Esophagus squamous epithelium (tissue), 5 donors: ENCODE measurements at places on chromosomes 1 and 21.

DNA sequence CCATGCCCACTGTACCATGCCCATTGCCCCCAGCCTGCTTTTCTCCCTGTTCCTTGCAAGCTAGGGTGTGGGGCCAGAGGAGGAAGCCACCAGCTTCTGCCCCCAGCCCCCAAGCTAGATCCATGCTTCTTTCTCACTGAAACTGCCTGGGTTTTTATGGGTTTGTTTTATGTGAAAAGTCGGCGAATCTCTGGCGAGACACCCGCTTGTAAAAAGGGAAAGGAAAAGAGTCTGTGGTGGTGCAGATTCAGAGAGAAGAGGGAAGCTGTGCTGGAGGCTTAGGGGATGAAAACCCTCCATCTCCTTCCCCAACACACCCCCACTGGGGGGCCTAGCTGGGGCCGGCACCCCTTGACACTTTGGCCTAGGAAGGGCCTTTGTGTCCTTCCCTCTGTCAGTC, 26.2 kb downstream of the GRHL3 start:
- no peak for DNase-seq

DNA sequence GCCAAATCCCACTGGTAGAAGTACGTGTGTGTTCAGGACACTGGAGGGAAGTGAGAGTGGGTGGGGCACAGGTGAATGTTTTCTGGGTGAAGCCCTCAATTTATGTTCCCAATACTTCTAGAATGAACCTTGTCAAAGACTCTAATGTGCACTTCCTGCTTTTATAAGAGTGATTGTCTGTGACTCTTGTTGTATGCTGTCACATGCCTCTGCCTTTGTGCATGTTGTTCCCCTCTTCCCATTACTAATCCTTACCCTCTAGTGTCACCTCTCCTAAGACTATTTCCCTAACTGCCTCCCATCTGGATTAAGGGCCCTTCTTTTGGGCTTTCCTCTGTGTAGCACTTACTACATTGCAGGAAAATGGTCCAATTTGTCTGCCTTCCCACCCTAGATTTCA, 2.5 kb upstream of the LINGO4 start:
- DNase-seq, result no peak

DNA sequence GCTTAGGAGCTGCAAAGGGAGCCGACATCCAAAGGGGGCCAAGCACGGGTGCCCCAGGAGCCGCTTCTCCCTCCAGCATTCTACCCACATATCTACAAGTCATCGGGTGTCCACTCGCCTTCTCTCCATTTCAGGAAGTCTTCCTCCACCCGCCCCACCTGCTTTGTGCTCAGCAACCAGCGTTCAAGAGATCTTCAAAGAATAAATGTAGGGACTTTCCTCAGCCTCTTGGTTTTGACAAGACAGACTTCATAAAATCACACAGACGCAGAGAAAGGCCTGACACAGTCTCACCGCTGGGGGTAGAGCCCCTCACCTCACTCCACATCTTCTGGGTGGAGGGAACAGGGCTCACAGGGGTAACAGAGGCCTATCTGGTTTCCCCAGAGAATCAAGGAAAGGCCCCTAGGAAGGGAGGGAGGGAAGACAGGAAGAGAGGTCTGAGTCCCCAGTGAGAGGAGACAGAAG, 49.5 kb downstream of the SSBP3 start:
- DNase-seq, result no peak

DNA sequence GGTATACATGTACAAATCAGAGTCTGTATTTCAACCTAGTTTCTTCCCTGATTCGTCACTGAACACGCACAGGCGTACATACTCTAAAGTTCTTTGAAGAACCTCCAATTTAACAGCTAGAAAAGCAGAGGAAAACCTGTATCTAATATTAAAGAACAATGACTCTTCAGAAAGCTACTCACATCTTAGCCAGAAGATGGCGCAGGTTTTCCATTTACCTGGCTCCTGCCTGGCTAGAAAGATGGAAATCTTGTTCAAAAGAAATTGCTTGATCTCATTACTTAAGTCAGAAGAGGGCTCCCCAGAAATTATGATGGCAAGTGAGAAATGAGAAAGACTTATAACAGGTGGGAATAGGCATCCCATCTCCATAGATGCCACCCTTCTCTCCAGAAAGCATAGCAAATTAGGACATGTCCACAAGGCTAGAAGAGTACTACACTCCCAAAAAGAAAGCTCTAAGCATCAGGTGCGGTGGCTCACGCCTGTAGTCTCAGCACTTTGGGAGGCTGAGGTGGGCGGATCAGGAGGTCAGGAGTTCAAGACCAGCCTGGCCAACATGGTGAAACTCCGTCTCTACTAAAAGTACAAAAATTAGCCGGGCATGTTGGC, 19.0 kb upstream of the L1TD1 start:
- no peak for DNase-seq

DNA sequence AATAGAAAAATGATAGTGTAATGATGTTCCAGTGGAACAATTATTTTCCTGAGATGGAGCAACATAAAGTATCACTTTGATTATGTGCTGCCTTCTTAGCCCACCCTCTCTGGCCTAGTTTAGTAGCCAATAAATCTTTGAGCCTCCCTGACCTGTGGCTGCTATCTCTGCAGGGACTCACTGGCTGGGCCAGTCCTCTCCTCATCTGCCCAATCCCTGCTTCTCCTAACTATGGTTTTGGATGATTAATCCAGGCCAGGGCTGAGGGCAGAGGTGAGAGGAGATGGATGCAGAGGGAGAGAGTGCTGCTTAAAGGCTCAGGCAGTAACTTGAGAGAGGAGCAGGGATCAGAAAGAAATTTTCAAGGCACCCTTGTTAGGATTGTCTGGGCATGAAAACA, 89.0 kb upstream of the CD34 start:
- DNase-seq, result no peak
